T-helper 17 cell (primary cell): ENCODE measurements at places on chromosomes 3 and 15. TPM values are rescaled to one million over a fixed set of nuclear protein-coding genes. Genes with fewer than 3 reads are reported as not detected.

CCR1 gene
- 0.47 TPM for total RNA-seq

NLGN1 gene
- not detected for total RNA-seq

- DNase-seq: no peak
- H3K4me1 ChIP-seq: no peaks in the 10 kb centered on the region
- H3K27me3 ChIP-seq: peaks cover 39% of the 10 kb centered on the region
- no peak overlapping the region for H3K4me3 ChIP-seq
These were observed 13.7 kb downstream of the FRMD5 start for GRCh38 chr15:44181410-44181809.

GRCh38 chr3:14289590-14290461 is 111.2 kb downstream of the LSM3 start:
- H3K4me3 ChIP-seq: no peak overlapping the region
- H3K4me1 ChIP-seq: peaks cover 13% of the 10 kb centered on the region
- no peak overlapping the region for H3K27ac ChIP-seq
- DNase-seq: no peak

- peaks cover 18% of the 10 kb centered on the region for H3K27me3 ChIP-seq
- H3K4me3 ChIP-seq: no peak overlapping the region
- no peak for DNase-seq
- no peaks in the 10 kb centered on the region for H3K36me3 ChIP-seq
These were observed 48.3 kb upstream of the ACP3 start for GRCh38 chr3:132268956-132269355.

GRCh38 chr3:161026612-161027510 is 78.3 kb downstream of the B3GALNT1 start:
- no peak overlapping the region for H3K27ac ChIP-seq
- H3K4me3 ChIP-seq: no peak overlapping the region
- no peak for DNase-seq
- H3K4me1 ChIP-seq: no peaks in the 10 kb centered on the region

FBXL22 gene
- total RNA-seq: 1.1 TPM

GRCh38 chr3:23697416-23697815 is 108.3 kb upstream of the UBE2E1 start:
- H3K4me1 ChIP-seq: no peaks in the 10 kb centered on the region
- no peak overlapping the region for H3K27ac ChIP-seq
- H3K27me3 ChIP-seq: peaks cover 11% of the 10 kb centered on the region
- DNase-seq: no peak
- H3K4me3 ChIP-seq: no peak overlapping the region

DNA sequence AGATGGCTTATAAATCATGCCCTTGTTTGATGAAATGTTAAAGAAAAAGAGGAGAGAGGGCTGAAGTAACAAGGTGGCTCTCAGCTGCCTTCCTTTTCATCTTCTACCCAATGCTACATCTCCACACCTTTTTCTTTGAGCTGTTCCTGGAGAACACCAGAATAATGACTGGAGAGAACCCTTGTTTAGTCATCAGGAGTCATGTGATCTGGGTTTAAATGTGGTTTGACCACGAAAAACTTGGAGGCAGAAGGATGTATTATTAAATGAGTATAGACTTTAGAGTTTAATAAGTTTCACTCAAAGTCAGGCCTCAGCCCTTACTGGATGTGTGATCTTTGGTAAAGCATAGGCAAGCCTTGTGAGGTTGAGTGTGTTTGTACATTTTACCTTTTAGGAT is 230.3 kb upstream of the TBL1XR1 start:
- peak overlapping the region; percentile 93 for H3K27ac ChIP-seq
- no peak for DNase-seq
- no peaks in the 10 kb centered on the region for H3K36me3 ChIP-seq
- H3K27me3 ChIP-seq: no peaks in the 10 kb centered on the region
- peaks cover 23% of the 10 kb centered on the region for H3K4me1 ChIP-seq

GRCh38 chr3:189267981-189268613 is 96.3 kb downstream of the TPRG1 start:
- peaks cover 8% of the 10 kb centered on the region for H3K4me1 ChIP-seq
- H3K27ac ChIP-seq: no peak overlapping the region
- H3K4me3 ChIP-seq: no peak overlapping the region
- H3K27me3 ChIP-seq: no peaks in the 10 kb centered on the region
- DNase-seq: no peak
- no peaks in the 10 kb centered on the region for H3K36me3 ChIP-seq

PIERCE2 gene
- not detected for total RNA-seq

DNA sequence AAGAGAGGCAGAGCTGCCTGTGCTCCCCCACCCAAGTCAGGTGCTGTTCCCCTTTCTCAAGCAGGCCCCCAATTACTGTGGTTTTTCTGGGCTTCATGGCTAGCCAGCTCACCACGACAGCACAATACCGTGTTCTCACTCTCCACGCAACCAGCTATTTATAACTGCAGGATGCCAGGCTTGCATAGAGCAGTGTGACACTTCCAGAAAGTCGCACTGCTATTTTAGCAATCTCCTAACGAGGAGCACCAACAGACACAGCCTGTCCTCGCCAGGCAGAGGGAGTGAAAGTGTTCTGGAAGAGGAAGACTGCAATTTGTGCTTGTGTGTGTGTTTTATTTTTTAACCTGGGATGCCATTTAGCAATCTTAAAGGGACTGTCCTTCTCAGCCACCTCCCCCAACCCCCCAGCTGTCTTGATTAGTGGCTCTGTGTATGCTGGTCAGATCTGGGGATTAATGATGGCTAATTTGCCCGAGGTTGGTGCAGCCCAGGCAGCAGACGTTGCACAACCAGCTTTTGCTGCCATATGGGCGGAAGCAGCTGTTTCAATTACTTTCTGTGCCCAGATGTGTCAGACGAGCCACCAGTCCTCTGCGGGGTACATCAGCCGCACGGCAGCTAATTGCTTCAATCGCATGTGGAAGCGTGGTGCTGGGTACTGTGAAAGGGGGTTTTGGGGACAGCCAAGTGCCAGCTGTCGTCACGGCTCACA is 268.0 kb upstream of the ARRDC4 start:
- H3K36me3 ChIP-seq: no peaks in the 10 kb centered on the region
- no peak overlapping the region for H3K4me3 ChIP-seq
- H3K27me3 ChIP-seq: no peaks in the 10 kb centered on the region
- no peak for DNase-seq
- H3K27ac ChIP-seq: no peak overlapping the region

DNA sequence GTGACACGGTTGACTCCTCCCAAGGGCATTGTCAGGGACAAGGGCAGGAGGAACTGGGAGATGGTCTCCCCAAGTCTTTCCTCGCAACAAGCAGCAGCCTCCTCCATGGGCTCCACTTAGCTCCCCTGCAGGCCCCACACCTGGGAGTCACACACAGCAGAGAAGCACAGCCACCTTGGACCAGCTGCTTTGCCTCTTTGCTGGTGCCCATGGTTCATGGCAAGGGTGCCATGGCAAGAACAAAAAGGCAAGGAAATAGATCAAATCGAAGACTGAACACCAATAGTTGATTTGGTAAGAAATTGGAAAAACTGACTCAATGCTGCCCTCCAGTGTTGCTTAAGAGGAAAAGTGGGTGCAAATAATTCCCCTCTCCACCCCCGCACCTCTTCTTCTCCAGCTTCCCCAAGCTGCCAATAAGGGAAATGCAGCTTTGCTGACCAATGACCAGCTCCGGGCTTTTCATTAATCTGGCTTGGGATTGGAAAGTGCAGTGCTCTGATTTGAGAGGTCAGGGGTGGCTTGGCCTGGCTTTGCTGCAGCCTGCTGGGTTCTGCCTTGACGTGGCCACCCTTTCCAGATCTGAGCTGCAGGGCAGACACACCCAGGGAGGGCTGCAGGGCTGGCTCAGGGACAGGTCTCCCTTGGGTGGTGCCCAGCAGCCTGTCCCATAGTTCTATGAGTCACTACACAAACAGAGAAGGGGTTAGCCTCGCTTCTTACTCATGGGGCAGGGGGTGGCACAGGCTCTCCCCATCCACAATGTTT is 162.0 kb downstream of the KLF13 start:
- H3K4me3 ChIP-seq: no peak overlapping the region
- peak overlapping the region; percentile 59 for H3K27ac ChIP-seq
- H3K36me3 ChIP-seq: no peaks in the 10 kb centered on the region
- peaks cover 15% of the 10 kb centered on the region for H3K4me1 ChIP-seq
- H3K27me3 ChIP-seq: no peaks in the 10 kb centered on the region

IL5RA gene
- total RNA-seq: 10.4 TPM

IL17RE gene
- total RNA-seq: 12.4 TPM

- H3K27me3 ChIP-seq: no peaks in the 10 kb centered on the region
- peaks cover 43% of the 10 kb centered on the region for H3K4me1 ChIP-seq
- H3K4me3 ChIP-seq: peak overlapping the region; percentile 43
- H3K27ac ChIP-seq: peak overlapping the region; percentile 56
These were observed 73.8 kb upstream of the ZBED2 start for GRCh38 chr3:111668888-111669488.

KCNMB2 gene
- not detected for total RNA-seq

TMEM45A gene
- 0.65 TPM for total RNA-seq

- H3K27ac ChIP-seq: no peak overlapping the region
- peaks cover 8% of the 10 kb centered on the region for H3K4me1 ChIP-seq
- H3K36me3 ChIP-seq: peaks cover 12% of the 10 kb centered on the region
- no peak overlapping the region for H3K4me3 ChIP-seq
- DNase-seq: no peak
- no peaks in the 10 kb centered on the region for H3K27me3 ChIP-seq
These were observed 87.3 kb upstream of the CGNL1 start for GRCh38 chr15:57288926-57289580.

SH3BP5 gene
- 50.7 TPM for total RNA-seq

GOLGA6L6 gene
- total RNA-seq: not detected

CPN2 gene
- not detected for total RNA-seq
